ENCODE measurements at places on chromosomes 6 and 20.

GRCh38 chr6:46113370-46113769 is 16.4 kb upstream of the ENPP4 start:
- DNase-seq, result no peak

GRCh38 chr6:55260181-55260580 is 67.1 kb upstream of the GFRAL start:
- no peak for DNase-seq

- no peak for DNase-seq
These were observed 58.8 kb downstream of the REV3L start for GRCh38 chr6:111423960-111424846.

GRCh38 chr20:54290636-54291035 is 82.7 kb downstream of the PFDN4 start:
- no peak for DNase-seq

- no peak for DNase-seq
These were observed 685.6 kb downstream of the TBC1D32 start for GRCh38 chr6:120648713-120649112.

GRCh38 chr20:358891-359555 is 12.1 kb downstream of the NRSN2 start:
- DNase-seq, result no peak

DNA sequence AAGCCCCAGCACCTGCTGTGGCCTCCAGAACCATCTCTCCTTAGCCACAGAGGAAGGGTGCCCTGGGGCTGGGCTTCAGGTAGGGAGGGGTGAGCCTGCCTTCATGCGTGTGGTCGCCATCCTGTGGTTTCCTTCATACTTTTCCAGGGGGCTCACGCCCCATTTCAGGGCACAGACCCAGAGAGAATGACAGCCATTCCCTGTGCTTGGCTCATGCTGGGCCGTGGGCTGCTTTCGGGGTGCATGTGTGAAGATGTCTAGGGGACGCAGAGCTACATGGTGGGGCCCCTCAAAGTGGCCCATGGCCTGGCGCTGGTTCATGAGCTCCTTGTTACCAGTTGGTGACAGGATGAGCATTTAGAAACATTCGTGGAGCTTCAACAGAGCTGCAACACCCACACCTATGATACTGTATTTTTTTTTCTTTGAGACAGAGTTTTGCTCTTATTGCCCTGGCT is 190.3 kb upstream of the SLC24A3 start:
- no peak for DNase-seq

DNA sequence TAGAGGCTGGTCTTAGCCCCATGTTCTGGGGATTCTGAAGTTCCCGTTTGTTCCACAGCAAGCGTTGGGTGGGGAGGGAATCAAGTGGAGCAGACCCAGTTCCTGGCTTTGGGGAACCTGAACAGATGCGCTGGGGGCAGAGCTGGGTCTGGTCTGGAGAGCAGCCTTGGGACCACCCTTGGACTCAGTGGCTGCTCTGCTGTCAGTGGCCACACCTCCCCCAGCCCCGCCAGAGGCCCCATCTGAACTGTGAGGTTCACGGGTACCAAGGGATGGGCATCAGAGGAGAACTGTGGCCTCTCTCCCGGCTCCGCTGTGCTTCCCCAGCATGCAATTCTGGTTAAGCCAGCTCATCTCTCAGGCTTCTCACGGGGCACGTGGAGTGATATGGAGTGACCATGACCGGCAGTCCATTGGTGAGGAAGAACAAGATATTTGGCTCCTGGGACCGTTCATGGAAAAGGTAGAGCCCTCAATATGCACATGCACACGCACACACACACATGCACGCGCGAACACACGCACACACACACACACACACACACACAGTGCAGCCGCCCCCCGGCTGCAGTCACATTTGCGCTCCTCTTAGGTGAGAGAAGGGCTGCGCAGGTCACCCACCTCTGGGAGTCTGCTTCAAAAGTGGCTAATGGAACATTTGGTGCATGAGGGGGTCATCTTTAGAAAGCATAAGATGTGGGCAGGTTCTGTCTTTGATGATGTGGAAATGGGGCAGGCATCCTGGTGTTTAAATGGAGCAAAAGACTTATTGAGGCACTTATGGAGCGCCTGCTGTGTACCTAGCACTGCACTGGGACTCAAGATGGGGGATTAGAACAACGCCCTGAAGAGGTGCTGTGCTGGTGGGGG is 6.0 kb downstream of the DLGAP4 start:
- DNase-seq, result no peak

GRCh38 chr6:129645106-129645829 is 64.7 kb downstream of the ARHGAP18 start:
- DNase-seq, result no peak

- no peak for DNase-seq
These were observed 19.8 kb downstream of the NFYA start for GRCh38 chr6:41092421-41093140.

GRCh38 chr6:46901882-46902314 is 19.8 kb downstream of the ADGRF5 start:
- DNase-seq, result no peak

DNA sequence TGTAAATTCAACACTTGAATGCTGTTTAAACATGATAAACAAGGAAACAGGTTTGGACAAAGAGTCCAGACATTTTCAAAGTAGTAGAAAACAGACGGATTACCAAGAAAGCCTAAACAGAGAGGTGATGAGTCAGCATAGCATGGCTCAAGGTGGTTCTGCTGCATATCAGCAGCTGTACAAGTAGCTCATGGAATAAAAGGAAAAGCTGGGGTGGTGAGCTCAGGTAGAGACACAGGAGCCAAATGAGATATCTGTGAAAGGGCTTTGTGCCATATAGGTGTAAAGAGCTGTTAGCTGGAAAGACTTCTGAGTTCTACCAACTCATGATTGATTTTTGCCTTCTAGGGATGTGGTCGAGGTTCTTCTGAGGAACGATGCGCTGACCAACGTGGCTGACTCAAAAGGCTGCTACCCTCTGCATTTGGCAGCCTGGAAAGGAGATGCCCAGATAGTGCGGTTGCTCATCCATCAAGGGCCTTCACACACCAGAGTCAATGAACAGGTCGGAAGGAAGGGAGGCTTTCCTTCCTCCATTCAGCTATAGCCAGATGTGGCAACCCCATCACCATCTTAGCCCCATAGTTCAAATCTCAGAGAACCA is 80.7 kb downstream of the ANKS1A start:
- DNase-seq, result no peak

DNA sequence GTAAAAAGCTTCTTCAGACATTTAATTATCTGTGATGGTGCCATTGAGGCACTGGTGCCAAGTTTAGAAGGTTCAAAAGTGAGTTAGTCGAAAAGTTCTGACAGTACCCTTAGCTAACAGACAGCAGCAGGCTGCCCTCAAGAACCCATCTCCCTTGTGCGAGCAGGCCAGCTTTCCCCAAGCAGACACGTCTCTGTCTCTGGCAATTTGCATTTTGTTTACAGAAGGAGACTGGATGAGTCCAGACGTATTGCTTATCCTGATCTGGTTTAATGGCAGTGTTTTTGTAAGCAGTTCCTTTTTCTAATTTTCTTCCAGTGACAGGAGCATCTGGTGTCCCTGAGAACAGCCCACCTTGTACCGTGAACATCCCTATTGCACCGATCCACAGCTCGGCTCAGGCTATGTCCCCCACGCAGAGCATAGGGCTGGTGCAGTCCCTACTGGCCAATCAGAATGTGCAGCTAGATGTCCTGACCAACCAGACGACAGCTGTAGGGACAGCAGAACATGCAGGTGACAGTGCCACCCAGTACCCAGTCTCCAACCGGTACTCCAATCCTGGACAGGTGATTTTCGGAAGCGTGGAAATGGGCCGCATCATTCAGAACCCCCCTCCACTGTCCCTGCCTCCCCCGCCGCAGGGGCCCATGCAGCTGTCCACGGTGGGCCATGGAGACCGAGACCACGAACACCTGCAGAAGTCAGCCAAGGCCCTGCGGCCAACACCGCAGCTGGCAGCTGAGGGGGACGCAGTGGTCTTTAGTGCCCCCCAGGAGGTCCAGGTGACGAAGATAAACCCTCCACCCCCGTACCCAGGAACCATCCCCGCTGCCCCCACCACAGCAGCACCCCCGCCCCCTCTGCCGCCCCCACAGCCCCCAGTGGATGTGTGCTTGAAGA is 58.3 kb upstream of the TMEM181 start:
- DNase-seq, result no peak

DNA sequence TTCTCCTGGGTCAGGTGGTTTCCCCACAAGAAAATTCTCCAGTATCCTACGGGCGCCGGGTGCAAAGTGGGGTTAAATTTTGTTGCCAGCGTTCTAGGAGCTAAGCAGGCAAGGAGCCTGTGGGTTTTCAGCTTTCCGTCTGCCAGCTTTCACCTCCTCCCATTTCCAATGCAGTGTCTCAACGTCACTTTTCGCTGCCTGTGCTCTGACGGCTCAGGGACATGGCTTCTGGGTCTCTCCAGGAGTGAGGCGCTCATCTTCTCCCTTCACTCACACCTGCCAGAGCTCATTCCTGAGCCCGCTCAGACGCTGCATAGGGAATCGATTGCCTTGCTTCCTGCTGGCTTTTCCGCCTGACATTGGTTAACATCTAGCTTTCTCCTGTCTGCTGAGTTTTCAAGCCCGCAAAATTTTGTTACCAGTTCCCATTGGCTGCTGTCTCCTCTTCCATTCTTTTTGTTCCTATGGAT is 7.3 kb upstream of the NAA20 start:
- DNase-seq, result no peak

DNA sequence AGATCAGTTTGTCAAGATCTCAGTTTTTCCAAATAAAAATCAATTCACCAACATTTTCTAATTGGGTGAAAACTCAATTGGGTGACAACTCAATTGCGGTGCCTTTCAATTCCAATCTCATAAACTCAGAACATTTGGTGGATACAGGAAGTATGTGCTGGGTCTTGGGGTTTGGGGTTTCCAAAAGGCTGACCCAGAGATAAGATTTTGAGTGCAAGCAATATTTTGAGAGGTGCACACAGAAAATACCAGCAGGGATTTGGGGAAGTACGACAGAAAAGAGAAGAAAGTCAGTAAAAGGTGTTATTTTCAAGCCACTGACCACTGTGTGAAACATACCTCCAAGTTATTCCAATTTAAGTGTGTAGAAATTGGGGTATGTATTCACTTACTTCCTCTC is 258.0 kb downstream of the PHACTR1 start:
- no peak for DNase-seq

DNA sequence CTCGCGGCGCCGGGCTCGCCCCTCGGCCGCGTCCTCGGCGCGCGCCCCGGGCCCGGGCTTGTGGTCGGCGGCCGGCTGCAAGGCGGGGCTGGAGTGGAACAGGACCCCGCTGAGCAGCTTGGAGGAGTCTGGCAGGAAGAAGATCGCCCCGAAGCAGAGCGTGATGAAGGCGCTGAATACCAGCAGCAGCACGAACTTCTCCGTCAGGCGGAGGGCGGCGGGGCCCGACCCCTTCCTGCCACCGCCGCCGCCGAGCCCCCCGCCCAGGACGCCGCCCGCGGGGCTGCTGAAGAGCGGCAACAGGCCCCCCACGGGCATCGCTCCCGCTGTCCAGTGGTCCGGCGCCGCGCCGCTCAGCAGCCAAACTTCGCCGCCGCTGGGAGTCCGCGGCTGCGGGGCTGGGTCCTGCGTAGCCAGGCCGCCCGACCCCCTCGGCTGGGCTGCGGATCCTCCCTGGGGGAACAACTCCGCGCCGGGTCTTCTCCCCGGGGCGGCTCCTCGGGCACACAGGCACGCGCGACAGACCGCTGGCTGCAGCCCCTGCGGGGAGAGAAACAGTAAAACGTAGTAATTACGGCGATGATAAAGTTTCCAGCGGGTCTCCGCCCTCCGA is 707 bp downstream of the MAN1A1 start:
- no peak for DNase-seq

- DNase-seq, result no peak
These were observed 56.3 kb upstream of the PRL start for GRCh38 chr6:22353101-22353500.

GRCh38 chr6:159988983-159989454 is 20.1 kb downstream of the IGF2R start:
- no peak for DNase-seq

DNA sequence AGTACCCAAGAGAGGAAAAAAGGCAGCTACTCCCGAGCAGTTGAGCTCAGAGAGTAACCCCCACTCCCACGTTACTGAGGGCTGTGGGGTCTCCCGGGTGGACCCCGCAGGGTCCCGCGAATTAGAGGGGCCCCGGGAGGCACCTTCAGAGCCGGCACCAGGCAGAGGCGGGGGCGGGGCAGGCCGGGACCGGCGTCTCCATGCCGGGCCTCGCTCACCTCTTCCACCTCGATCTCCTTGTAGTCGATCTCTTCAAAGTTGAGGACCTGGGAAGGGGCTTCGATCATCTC is 381 bp downstream of the MAP3K7 start:
- DNase-seq, result no peak

DNA sequence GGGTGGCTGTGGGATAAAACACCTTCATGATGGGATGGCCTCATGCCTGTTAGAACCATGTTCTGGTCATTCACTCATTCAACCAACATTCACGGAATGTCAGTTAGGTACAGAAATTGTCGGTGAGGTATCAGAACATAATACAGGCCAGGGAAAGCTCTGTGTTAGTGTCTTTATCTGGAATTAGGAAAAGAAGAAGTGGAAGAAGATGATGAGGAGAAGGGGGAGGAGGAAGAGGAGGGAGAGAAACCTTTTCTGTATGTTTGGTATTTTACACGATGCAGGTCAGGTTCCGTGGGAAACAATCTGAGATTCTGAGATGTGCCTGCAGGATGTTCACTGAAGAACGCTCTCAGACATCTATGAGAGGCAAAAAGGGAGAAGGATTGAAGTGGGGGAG is 5.6 kb downstream of the ADTRP start:
- no peak for DNase-seq
